ENCODE measurements at places on chromosomes 7 and 10.

DNA sequence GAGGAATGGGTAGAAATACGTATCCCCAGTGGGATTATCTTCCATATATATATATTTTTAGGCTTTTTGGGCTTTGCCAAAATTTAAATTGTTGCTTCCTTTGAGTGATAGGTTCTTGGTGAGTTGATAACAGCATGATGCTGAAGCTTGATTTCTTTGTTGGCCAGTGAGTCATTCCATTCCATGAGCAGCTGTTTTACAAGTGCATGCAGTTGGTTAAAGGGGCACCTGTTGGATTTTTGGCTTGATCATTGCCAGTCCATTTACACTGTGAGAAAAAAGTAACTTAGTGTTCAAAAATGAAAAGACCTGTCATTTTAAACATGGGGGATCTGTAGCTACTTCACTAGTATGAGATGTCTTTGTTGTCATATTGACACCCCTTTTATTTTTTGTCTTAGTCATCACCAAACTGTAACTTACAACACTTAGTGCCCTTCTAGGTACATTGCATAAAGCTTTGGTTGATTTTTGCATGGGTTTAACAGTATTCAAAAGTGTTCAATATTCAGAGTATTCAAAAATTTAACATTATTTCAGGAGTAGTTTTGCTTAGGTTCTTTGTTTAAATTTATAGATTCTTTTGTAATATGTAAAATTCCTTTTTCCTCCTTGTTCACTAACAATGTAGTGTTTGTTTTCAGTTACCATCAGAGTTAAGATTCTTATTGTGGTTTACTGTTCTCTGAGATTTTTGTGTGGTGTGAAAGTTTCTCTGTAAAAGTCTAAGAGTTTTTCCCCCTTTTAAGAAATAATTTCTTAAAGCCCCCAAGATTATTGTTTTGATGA, 8.8 kb downstream of the AKAP9 start:
- no peak for DNase-seq

- no peak for DNase-seq
Observed at GRCh38 chr7:115435178-115435577, 513.3 kb downstream of the MDFIC start.

DNA sequence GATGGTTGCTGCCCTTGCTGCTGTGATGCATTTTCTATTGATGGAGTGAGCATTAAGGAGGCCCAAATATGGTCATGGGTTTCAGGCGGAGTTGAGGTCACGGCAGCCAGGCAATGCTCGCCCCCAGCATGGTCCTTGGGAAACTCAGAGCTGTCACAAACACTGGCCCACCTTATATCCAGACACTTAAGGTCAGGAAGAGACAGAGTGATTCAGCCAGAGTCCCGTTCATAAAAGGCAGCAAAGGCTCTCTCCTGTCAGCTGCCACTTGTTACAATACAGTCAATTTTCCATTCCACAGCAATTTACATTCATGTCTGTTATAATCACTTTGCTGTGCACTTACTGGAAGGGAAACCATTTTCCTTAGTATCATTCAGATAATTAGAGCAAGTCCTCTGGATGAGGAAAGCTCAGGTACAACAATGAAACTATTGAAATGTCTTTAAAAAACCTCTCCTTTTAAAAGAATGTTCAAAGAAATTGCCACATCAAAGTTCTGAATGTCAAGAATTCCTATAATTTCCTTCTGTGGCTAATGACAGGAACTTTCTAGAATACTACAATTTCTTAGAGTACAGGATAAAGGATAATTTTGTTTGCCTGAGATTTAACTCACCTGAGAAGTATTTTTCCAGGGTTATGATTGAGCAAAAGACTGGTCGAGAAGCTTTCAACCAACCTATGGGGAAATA, 14.8 kb upstream of the ANKRD1 start:
- DNase-seq = no peak

DNA sequence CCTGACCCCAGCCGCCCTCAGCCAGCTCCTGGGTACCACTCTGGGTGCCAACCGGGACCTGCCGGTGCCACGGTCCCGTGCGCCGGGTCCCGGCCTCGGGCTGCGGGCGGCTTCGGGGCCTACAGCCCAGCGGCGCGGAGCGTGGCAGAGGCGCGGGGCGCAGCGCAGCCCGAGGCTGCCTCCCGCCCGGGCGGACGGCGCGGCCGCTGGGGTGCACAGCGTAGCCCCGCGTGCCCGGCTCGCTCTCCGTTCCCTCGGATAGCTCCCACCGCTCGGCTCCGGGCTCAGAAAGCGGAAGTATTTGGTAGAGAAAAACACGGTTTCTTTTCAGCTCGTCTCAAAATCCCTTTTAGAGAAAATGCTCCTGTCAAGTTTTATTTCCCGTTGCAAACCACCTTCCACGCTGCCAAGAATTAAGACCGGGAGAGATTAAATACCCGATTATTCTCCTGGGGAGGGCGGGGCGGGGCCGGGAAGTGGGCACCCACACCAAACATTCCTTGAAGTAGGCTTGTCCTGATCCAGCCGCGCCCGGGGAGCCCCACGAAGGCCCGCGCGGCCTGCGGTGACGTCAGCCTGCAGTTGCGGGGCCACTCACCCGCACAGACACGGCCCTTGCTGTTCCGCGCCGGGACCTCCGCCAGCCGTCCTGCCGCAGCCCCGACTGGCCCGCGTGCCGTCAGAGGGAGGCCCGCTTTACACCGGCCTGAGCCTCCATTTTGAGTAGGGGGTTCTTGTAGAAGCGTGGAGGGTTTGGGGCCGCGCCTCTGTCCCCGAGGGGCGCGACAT, 7.2 kb downstream of the HOXA13 start:
- no peak for DNase-seq

DNA sequence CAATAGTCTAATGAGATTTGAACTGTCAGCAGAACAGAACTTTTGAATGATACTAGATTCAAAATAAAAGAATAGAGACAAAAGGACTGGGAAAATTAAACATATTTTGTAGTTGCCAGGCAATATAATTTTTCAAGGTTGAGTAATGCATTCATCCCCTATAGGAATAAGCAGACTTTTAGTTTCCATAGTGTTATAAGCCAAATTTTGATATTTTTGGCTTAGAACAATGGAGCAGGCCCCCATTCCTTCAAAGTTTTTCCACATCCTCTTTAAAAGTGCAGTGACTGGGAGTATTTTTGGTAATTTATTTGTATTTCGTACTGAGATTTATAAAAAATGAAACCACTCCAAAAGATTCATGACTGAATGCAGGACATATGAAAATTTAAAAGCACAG, 24.0 kb downstream of the MEOX2 start:
- no peak for DNase-seq

- DNase-seq = no peak
Observed at GRCh38 chr10:35752469-35753461, 110.7 kb upstream of the FZD8 start.

DNA sequence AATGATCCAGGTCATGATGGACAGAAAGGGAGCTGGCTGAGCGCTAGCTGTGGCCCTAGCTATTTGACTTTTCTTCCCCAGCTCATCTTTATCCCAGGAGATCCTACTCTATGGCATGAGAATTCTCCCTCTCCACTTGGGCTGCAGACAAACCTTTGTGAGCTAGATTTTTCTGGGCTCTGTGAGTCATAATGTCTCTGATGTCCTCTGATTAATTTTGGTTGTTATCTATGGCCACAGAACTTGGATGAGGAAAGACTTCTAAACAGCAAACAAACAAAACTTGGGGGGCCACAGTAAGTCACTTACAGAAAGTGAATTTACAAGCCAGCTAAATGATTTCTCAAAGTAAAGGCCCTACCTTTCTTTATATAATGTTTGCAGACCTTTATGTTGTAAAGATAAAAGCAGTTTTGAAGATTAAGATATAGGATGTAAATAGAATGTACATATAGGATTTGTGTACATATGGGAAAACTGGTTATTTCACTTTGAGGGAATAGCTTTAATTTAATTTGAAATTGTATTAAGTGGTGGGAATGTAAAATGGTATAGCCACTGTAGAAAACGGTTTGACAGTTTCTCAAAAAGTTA, 10.4 kb downstream of the ABLIM1 start:
- no peak for DNase-seq

GRCh38 chr7:90383861-90384260, 19.4 kb upstream of the CLDN12 start:
- no peak for DNase-seq

DNA sequence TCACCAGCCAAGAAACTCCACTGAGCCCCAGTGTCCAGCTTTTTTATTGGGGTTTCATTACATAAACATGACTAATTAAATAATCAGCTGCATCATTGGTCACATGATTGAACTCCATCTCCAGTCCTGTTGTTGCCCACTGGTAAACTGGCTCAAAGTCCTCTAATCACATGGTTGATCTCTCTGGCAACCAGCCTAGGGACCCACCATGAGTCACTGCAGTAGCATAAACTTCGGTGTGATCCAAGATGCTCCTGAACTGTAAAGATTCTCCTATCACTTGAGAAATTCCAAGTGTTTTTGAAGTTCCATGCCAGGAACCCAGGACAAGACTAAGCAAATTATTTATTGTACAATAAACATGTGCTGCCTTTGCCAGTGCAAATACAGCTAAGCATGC, 130.4 kb upstream of the AUTS2 start:
- no peak for DNase-seq

DNA sequence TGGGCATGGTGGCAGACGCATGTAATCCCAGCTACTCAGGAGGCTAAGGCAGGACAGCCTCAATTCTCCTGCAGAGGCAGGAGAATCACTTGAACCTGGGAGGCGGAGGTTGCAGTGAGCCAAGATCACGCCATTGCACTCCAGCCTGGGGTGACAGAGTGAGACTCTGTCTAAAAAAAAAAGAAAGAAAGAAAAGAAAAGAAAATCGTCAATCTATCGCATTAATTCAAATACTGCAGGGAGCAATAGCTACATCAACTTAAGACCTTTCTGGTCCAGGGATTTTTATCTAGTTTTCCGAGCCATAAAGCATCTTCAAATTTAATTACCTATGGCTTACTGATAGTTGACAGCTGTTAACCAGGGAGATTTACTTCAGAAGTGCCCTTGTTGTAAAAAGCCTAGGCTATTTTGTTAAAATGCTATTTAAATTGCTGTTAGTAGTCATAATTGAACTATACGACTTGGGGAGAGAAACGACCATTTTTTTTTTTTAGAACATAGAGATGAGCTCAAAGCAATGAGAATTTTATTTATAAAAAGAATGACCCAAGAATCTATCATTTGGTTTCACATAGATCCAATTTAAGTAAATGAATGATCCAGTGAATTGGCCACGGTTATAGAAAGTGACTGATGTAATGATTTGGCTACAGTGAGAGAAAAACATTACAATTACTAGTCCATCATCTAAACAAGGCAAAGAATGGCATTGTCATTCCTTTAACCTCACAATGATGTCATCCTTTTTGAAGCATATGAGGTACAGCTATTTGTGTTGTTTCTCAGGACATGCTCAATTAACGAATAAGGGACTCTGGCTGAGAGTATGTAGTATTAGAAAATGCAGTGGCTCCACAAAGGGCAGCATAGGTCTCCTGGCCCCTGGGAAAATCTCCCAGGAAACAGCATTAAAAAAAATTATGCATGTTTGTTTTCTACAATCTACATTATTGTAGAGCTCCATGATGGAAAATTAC, 85.3 kb downstream of the SEMA3C start:
- peak; percentile 58 for DNase-seq

GRCh38 chr7:20385126-20385525, 54.4 kb downstream of the ITGB8 start:
- no peak for DNase-seq

GRCh38 chr10:104331208-104331838, 6.9 kb downstream of the ITPRIP start:
- DNase-seq = no peak

- no peak for DNase-seq
Observed at GRCh38 chr7:47031786-47032535, 550.0 kb downstream of the TNS3 start.

DNA sequence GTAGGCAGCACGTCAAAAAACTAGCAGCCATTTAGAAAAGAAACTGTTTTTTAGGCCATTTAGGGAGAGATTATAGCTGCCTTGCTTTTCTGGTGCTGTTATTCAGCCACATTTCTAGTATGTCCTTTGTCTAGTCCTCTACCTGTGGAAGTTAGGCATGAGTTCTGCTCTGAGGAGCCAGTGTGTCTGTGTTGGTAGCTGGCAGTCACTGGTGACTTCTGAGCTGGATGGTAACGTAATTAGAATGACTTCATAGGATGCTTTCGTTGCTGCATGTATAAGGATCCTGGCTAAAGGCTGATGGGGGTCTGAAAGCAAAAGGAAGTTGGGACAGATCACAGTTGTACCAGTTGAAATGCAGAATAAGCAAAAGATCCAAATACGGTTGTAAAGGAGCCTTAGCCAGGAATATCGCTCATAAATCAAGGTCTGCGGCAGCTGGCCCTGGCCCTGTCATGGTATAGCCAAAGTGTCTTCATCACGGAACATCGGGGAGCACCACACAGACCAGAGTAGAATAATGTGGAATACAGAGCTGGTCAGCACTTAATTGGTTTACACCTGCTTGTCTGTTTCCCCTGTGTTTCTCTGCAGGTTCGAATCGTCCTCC, 226.7 kb downstream of the EXOC4 start:
- DNase-seq = no peak

DNA sequence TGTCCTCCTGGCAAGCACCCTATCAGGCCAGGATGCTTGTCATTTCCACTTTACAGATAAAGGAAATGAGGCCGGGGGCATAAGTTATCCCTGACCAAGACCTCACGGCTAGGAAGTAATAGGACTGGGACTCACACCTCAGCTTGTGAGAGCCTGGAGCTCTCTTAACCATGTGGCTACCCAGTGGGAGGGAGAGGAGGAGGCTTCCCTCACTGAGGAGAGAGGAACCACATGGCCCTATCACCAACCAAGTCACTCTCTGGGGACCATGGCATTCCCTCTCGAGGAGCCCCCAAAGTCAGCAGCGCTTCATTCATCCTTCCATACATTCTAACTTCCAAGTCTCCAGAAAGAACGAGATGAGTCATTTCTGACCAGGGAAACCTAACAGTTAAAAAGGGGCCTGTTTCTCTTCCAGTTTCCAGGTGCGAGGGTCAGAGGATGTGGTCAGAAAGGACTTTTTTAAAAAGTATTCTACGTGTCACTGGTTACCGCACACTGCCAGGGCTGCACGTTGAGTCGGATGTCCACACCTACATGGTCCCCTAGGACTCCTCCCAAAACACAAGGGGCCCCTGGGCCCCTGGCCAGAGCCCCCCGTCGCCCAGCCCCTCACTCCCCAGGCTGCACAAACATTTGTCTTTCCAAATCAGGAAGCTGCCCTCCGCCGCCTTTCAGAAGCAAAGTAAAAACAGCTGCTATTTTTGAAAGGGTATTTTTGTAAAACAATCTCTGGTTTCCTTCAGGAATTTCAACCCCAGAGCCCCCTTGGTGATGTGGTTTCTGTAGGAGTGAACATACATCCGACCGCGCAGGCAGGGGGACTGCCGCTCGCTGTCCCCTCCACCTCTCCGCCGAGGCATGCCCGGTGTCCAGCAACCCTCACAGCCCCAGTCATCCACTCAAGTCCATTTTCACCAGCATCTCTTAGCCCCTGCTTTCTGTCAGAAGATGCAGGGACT, 128.2 kb upstream of the CHST15 start:
- DNase-seq = no peak

- DNase-seq = no peak
Observed at GRCh38 chr10:59033622-59034021, 142.8 kb upstream of the PHYHIPL start.

- no peak for DNase-seq
Observed at GRCh38 chr7:106420736-106421135, 136.0 kb upstream of the NAMPT start.

- no peak for DNase-seq
Observed at GRCh38 chr10:60035984-60036383, 129.6 kb upstream of the CCDC6 start.

GRCh38 chr7:44629829-44630522, 23.5 kb downstream of the OGDH start:
- DNase-seq = no peak

Data from NCI-H187 (cell line).